Fibroblast of skin of scalp (primary cell): ENCODE measurements at places on chromosomes 12 and 14.

DNA sequence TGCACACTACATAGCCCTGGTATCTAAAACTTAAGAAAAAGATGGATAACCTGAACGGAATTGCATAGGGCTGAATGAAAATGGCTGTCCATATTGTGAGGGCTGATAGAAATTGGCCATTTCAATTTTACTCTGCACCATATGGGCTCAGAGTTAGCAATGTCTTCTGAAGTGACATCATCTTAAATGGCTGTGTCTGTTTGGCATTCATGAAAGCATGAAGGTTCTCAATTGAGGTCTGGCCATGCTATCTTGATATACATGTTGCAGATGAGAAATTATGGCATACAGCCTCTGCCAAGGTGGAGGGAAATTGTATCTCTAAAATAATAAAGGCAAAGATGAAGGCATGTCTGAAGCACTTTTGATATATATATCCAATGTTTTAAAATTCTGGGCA is 226.0 kb upstream of the PDE3A start:
- peak; percentile 9 for DNase-seq

DNA sequence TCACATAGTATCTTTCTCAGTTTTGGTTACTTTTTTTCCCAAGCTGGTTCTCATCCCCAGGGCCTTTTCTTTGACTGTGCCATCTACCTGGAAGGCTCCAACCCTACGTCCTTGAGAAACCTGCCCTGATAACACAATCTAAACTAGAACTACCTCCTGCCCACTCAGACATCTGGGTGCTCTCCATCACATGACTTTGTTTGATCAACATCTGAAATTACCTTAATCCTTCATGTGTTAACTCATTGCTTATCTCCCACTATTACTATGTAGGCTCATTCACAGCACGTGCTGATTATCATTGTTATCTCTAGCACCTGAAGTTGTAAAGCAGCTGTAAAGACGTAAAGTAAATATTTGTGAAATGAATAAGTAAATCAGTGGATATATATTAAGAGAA is 784.0 kb downstream of the TMTC2 start:
- no peak for DNase-seq

GRCh38 chr14:89265234-89265633 is 151.8 kb downstream of the FOXN3 start:
- DNase-seq, result no peak

- DNase-seq, result peak; percentile 68
Observed at GRCh38 chr12:64186789-64187188, 35.3 kb downstream of the KICS2 start.

GRCh38 chr14:52455291-52456088 is 96.8 kb downstream of the TXNDC16 start:
- peak; percentile 43 for DNase-seq

GRCh38 chr12:21416511-21417121 is 20.8 kb upstream of the PYROXD1 start:
- DNase-seq, result peak; percentile 50

DNA sequence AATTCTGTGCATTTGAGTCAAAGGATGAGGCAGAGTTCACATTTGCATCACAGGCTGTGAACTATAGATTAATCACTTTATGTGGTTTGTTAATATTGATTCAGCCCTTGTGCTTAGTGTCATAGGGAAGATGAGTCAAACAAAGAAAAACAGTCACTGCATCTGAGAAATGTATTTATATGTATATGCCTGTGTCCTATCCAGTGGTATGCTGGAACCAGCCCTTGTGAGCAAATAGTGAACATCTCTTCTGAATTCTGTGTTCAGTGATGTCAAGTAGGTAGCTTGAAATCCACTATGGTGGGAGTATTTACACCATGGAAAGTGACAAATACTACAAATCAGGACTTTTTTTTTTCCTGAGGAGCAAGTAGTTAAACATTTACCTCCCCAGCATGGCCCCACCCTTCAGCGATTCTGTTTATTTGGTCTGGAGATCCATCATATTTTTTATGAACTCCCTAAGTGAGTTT is 128.5 kb downstream of the HMGA2 start:
- peak; percentile 83 for DNase-seq
